ENCODE measurements at places on chromosomes 1 and 21.
A peak's percentile ranks its signal among the peaks of the same experiment; 100 is the strongest.

DNA sequence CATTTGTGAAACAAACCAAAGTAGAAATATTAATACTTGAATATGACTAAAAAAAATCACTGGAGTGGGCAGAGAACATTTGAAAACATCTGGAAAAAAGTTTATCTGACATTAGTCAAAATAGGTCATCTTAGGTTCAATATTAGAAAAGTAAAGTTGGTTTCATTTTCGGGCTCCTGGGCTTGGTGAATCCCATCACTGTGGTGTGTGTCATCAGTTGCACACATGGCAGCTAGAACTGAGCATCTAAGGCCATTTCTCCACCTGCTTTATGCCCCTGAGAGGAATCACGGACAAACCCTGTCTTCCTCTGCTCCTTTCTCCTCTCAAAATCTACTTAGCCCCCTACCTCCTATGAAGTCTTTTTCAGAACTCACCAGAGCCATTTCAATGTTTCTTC is 5.4 kb downstream of the HSD11B1 start:
- no peak for DNase-seq

- no peak for DNase-seq
Observed at GRCh38 chr1:44420535-44420934, 15.5 kb downstream of the RNF220 start.

DNA sequence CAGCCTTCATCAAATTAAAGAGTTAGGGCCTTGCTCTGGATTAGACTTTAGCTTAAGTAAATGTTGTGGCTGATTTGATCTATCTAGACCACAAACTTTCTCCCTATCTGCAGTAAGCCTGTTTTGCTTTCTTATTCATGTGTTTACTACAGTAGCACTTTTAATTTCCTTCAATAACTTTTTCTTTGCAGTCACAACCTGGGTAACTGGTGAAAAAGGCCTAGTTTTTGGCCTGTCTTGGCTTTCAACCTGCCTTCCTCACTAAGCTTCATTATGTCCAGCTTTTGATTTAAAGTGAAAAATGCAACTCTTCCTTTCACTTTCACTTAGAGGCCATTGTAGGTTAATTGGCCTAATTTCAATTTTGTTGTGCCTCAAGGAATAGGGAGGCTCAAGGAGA is 12.5 kb upstream of the LPGAT1 start:
- DNase-seq: no peak

DNA sequence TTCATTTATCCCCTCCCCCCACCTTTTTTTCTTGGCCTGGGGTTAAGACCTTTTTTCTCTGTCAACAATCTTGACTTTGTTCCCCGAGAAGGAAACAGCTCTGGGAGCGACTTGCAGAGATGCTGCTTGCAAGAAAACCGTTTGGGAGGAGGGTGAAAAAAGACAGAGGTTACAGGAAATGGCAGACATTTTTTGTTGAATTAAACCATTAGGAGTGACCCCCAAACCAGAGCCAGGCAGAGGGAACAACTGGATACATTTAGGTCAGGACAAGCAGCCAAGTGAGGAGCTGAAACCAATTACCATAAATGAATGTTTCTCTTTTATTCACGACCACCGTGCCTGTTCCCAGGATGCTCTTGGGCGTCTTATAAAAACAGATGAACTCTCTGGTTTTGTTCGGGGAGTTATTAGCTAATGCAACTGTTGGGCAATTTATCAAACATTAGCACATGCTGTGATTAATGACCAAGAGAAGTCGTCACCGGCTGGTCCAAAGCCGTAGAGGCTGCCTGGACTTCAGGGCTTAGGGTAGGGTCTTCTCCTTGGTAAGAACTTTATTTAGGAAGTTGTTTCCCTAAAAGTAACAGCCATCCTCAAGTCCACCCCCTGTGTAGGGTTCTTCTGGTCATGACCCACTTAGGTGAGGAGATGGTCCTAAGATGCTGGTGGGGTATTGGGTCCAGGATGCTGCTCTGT is 141.0 kb downstream of the FOXD2 start:
- no peak for DNase-seq

GRCh38 chr1:243595527-243596210 is 254.4 kb downstream of the AKT3 start:
- DNase-seq: peak; percentile 57

- DNase-seq: no peak
Observed at GRCh38 chr1:9629445-9630201, 21.9 kb upstream of the PIK3CD start.

DNA sequence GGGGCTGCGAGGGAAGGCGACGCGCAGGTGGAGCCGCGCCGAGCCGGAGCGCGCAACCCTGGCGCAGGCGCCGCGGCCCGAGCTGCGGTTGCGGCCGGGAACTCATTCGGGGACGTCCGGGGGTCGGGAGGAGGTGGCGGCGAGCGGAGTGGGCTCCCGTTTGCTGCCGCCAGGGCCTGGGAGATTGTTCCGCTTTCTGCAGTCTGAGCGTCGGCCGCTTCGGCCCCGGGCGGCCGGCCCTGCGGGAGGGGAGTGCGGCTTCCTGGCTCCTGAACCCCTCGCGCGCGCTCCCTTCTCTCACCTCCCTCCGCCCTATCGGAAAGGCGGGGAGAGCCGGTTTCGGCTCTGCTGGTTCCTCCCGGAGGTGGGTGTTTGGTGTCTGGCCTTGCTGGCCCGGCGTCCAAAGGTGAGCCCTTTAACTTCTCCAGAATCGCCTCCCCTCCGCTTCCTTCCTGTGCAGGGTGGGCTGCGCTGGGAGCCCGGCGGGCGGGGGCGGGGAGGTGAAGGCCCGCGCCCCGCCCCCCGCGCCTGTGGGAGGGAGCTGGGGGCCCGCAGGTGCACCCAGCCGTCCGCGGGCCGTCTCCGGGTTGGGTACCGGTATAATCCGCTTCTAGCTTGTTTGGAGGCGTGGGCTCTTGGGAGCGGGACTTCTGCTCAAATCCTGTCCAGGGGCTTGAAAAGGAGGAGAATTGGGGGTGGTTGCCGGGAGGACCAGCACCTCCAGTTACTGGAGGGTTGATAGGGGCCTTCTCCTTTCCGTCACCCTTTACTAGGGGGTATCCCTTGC is 683 bp downstream of the LRRC8D start:
- no peak for DNase-seq

GRCh38 chr1:2890221-2890850 is 88.8 kb upstream of the TTC34 start:
- DNase-seq: no peak

- no peak for DNase-seq
Observed at GRCh38 chr1:49045371-49045770, 268.7 kb upstream of the BEND5 start.

- DNase-seq: no peak
Observed at GRCh38 chr1:100511058-100511457, 26.9 kb upstream of the GPR88 start.

DNA sequence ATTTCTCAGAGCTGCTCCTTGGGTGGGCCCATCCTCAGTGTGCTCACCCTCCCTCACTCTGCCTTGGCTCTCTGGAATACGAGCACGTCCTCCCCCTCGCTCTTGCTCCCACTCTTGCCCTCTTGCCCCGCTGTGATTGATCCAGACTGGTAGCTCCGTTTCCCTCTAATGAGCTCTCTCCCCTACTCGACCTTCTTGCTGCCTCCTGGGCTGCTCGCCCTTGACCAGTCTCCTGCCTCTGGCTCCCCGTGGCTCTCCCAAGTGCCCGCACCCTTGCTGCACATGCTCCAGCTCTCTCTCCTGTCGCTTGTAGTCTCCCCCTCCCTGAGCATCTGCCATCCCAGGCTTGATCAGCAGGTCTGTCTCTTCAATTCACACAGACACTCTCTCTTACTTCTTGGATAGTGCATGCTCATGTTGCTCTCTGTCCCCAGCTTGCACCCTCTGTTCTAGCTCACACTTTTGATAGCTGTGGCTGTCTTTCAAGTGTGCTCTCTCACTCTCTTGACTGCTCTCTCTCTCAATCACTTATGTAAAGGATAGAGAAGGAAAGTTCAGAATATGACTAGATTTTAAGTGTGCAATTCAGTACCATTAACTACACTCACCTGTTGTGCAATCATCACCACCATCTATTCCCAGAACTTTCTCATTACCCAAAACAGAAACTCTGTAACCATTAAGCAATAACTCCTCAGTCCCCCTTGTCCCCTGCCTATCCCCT is 51.1 kb downstream of the PHC2 start:
- DNase-seq: peak; percentile 61

DNA sequence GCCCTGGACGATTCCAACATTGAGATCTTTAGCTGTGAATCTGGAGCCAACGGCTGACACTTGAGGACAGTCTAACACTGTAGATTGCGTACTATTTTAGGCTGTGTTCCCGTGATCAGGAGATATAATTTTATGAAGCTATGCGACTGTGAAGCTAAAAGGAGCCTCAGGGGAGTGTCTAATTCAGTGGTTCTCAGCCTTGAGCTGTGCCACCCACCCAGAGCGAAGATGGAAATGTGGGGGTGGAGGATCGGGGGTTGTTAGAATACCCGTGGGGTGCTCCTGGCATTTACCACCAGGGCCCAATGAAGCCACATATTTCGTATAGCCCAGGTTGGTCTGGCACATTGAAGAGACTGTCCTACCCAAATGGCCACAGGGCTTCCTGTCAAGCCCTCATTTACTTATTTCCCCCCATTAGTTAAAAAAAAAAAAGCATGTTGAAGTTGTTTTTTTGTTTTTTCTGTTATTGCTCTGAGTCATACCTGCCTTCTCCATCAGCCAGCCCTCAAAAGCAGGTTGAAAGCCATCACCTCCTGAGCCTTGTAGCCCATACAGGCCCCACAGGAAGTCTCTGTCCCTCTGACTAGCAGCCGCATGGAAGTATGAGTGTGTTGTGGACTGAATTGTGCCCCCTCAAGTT is 141.7 kb downstream of the GALNT2 start:
- no peak for DNase-seq

DNA sequence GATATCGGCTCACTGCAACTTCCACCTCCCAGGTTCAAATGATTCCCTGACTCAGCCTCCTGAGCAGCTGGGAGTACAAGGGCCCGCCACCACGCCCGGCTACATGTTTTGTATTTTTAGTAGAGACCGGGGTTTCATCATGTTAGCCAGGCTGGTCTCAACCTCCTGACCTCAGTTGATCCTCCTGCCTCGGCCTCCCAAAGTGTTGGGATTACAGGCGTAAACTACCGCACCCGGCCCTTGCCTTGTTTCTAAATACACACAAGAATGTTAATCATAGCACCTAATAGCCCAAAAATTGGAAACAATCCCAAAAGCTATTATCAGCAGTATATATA is 1.2 kb upstream of the MSTO1 start:
- DNase-seq: no peak

DNA sequence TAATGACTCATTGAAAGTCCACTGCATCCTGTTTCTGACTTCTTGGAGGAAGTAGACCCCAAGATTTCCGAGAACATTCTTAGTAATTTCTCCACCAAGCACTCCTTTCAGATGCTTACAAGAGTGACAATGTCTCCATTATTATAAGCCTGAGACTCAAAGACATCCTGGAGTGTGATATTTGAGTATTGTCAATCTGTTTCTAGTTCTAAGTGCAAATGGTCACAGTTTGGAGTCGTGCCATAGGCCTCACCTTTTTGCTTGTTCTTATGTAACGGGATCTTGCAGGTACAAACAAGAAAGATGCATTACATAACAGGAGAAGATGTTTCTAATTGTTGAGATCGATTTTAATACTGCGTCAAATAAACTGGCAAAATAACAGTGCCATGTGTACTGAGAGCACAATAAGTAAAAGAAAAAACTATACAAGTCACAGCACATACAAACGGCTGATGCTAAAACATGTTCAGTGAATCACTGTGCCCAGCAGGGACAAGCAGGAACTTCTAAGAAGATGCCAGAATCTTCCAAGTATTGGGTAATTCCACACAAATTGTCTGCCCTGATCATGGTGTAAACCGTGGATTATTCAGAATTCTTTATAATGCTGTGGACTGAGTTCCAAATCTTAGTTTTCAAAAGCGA is 54.1 kb downstream of the CD2 start:
- peak; percentile 4 for DNase-seq

- DNase-seq: no peak
Observed at GRCh38 chr1:8653878-8654277, 163.6 kb downstream of the RERE start.

- peak; percentile 97 for DNase-seq
Observed at GRCh38 chr1:156801409-156802121, 15.1 kb downstream of the SH2D2A start.

GRCh38 chr1:241637046-241637590 is 3.1 kb downstream of the CHML start:
- no peak for DNase-seq

DNA sequence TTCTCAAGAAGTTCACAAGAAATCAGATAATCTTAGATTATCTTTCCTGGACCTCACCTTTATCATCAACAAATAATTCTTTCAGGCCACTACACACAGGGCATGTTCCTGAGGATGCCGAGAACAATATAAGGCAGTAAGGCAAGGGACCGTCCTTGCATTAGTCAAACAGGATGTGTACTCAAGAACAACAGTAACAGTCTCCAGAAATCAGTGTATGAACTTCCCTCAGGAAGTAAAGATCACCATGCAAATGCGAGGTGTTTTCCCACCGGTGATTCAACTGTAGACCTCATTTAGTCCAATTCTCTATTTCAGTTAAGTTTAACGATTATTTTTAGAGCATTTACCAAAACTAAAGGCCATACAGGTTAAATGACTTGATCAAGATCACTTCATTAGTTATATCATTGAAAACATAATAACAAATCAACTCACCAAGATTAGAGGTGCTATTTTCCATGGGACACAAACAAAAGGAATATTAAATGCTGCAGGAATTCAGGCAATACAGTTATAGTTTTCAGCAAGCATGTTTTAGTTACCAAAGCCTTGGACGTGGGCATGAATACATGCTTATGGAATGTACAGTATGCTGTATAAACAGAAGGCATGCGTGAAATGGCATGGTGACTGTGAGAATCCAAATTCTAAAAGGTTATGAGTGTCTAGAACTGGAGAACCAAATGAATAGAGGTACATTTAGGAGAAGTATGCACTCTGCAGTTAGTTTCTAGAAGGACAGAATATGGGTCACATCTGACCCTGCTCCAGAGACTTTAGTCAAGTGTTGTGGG is 145.2 kb downstream of the TNR start:
- DNase-seq: no peak

- DNase-seq: peak; percentile 76
Observed at GRCh38 chr1:218394416-218394815, 49.3 kb downstream of the TGFB2 start.

GRCh38 chr1:114457675-114458236 is 53.2 kb downstream of the TRIM33 start:
- no peak for DNase-seq

DNA sequence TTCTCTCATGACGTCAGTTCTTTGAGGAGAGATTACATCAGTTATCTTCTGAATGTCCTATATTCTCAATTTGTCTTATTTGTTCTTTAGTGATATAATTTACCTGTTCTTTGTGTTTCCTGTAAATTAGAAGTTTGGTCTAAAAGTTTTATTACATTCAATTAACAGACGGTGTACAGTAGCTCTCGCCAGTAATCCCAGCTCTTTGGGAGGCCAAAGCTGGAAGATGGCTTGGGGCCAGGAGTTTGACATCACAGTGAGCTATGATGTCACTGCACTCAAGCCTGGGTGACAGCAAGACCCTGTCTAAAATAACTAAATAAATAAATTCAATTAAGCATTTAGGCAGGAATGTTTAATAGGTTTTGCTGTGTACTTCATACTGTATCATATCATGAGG is 25.3 kb upstream of the IPP start:
- no peak for DNase-seq
